T-helper 2 cell (primary cell): ENCODE measurements at places on chromosomes 16 and 17.

DNA sequence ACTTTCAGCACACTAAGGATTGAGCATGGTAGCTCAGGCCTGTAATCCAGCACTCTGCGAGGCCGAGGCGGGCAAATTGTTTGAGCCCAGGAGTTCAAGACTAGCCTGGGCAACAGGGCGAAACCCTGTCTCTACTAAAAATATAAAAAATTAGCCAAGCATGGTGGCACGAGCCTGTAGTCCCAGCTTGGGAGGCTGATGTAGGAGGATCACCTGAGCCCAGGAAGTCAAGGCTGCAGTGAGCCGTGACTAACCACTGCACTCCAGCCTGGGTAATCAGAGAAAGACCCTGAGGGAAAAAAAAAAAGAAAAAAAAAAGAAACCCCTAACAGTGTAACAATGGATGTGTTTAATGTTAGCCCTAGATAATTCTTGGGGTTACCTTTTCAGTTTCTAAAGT, 24.0 kb downstream of the PARN start:
- DNase-seq: no peak

DNA sequence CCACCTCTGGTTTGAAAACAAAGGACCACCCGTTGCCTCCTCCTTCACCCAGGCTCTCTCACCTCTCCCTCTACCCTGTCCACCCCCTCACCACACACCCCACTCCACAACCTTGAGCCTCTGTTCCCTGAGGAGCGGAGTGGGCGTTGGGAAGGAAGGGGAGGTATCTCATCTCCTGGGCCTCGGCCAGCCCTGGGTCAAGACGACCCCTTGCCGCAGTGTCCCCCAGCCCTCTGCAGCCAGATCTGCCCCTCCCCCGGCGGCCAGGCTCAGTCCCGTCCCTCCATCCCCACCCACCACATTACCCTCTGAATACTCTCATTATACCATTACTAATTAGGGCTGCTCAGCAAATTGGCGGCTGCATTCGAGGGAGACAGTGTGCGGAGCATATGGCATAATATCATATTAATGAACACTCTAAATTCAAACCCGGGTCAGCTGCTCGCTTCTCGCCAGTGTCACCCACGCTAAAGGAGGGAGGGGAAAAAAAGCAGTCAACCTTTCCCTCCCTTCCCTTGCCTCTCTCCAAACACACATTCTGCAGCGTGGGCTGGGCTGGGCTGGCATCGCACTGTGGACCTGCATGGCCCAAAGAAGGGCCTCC, 123.2 kb upstream of the LHX1 start:
- no peak for DNase-seq

DNA sequence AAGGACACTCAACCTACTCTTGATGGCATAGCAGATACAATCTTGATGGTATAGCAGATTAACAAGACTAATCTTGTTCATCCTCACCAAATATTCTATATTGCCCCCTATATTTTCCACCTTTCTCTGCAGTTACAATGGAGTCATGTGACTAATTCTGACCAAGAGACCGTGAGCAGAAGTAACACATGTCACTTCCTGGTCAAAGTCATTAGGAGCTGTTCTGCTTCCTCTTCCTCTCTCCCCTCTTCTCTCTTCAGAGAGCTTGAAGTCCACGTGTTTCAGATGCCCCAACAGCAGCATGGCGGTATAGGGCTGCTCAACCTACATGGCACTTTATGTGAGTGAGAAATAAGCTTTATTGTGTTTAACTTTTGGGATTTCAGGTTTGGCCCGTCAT, 55.3 kb upstream of the ERCC4 start:
- no peak for DNase-seq

DNA sequence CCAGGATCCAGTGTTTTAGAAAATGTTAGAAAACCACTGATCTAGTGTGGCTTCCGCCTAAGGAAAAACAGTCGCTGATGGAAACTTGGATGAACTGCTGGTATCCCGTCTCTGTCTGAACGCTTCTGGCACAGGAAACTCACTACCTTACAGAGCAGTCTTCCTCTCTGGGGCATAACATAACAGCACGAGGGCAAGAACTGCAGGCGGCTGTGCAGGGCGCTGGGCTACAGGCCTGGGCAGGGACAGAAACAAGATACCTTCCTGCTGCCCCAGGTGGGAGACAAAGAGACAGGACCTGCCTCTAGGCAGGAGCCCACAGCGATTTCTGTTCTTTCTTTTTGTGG, 10.5 kb downstream of the MXRA7 start:
- DNase-seq: no peak

GRCh38 chr17:29563816-29564215, 3.0 kb downstream of the ABHD15 start:
- no peak for DNase-seq

DNA sequence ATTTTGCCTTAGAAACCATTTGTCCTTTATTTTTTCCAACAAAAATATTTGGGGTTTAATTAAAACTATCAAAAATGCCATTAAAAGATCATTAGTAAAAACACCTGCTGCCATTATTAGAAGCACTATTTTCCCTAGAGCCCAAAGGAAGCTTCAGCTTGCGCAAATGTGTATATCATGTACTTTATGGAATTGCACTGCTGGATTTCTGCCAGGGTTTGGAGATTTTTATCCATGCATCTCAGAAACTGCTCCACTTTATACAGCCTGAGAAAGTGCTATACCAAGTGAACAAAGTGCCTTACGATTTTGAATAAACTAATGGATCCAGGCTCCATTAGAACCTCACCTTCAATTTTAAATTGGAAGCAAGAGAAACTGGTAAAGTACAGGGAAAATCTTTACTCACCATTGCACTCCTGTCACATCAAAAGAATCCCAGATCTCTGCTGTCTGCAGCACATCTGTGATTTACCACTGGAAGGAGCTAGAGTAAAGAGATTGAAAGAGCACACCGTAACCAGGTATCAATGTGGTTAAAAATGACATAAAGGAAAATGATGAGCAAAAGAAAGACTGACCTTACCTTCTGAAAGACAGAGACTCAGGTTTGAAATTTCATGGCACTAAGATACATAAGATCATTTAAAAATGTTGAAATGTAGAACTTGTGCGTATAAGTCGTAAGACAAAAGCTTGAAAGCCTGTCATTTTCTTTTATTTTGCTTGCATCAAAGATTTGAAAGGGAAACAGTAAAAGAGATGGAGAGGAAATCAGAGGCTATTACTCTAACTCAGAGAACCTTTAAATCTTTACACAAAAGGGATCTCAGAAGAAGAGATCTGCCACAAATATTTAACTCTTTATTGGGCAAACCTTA, 678.1 kb upstream of the GOT2 start:
- DNase-seq: no peak

GRCh38 chr17:46727572-46728348, 90.7 kb downstream of the WNT3 start:
- no peak for DNase-seq

- no peak for DNase-seq
Observed at GRCh38 chr16:28264656-28265055, 27.7 kb upstream of the SBK1 start.

DNA sequence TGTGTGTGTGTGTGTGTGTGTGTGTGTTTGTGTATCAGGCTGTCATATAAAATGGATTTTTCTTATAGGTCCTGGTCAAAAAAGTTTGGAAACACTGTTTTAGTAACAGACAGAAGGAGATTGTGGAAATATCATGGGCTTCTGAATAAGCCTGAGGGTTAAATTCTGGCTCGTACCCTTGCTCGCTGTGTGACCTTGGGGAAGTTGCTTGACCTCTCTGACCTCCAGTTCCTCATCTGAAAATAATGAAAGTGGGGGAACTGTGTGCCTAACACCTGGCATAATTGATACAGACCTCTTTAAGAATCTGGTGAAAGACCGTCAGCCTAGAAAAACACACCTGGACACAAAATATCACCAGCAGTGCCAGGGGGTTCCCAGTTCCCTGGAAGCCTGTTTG, 25.6 kb upstream of the PIK3R6 start:
- DNase-seq: no peak

- no peak for DNase-seq
Observed at GRCh38 chr16:75580-76501, 2.2 kb upstream of the MPG start.

GRCh38 chr17:31072186-31072585, 22.6 kb upstream of the NF1 start:
- no peak for DNase-seq

DNA sequence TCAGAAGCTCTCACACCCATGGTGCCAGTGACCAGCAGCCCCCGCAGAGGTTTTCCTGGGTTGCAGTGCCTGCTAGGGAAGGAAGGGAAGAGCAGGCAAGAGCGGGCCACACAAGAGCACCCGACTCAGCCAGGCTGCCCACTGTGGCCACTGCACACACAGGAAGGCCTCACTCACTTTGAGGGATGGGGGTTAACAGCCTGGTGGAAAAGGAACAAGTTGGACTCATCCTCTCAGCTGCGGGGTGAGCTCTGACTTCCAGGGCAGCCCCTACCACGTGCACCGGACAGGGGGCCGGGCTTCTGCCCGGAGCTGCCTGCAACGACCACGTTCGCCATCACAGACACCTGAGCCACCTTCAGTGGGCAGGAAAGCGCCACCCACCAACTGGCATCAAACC, 8.1 kb downstream of the P4HB start:
- DNase-seq: no peak

GRCh38 chr16:8130197-8130596, 460.1 kb downstream of the TMEM114 start:
- no peak for DNase-seq

- peak; percentile 20 for DNase-seq
Observed at GRCh38 chr17:28711723-28712031, at the start of gene PROCA1. Gene PROCA1 (minus strand): TSS chr17:28711888. CDS start chr17:28711660, 228 bp downstream.

DNA sequence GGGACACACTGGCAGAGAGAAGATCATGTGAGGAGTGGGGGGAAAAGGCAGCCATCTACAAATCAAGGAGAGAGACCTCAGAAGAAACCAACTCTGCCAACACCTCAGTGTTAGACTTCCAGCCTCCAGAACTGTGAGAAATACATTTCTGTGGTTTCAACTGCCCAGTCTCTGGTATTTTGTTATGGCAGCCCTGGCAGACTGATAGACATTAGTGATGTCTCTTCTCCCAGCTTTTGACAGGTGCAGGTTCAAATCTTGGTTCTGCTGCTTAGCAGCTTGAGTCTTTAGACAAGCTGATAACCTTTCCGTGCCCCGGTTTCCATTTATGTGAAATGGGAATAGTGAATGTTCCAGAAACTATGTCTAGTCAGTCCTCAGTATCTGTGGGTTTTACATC, 199.5 kb downstream of the SNX29 start:
- DNase-seq: no peak

- no peak for DNase-seq
Observed at GRCh38 chr16:11190588-11191560, 65.1 kb downstream of the SOCS1 start.

DNA sequence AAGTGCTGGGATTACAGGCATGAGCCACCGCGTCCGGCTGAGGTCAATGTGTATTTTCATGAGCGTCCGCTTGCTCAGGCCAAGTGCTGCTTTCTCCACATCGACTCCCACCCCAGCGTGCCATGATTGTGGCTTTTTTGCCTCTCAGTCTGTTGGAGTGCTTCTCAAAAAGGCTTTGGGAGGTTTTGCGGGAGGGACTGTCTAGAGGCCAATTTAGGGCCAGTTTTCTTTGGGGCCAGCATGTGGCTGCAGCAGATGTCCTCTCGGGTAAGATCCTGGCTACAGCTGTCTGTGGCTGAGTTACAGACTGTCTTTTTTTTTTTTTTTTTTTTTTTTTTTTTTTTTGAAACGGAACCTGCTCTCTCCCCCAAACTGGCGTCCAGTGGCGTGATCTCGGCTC, 6.5 kb downstream of the C16orf90 start:
- DNase-seq: no peak

- no peak for DNase-seq
Observed at GRCh38 chr16:82241469-82242052, 71.5 kb upstream of the MPHOSPH6 start.

DNA sequence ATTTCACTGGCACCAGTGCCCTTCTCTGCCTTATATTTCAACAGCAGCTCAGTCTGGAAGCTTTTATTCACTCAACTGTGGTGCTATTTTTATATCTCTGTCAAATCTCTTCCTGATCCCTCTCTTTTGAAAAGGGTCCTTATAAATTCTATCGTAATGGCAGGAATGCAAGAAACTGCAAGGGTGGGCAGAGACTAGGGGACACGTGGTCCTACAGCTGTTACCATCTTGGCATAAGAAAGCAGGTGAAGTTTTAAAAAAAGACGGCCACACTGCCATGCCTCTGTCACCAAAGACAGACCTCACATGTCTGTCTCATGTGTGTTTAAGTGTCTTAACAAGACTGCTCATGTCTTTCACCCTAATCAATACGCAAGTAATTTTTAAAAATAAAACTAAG, 368.4 kb upstream of the CDH11 start:
- DNase-seq: no peak

- DNase-seq: no peak
Observed at GRCh38 chr16:81583893-81584631, 139.5 kb downstream of the CMIP start.

DNA sequence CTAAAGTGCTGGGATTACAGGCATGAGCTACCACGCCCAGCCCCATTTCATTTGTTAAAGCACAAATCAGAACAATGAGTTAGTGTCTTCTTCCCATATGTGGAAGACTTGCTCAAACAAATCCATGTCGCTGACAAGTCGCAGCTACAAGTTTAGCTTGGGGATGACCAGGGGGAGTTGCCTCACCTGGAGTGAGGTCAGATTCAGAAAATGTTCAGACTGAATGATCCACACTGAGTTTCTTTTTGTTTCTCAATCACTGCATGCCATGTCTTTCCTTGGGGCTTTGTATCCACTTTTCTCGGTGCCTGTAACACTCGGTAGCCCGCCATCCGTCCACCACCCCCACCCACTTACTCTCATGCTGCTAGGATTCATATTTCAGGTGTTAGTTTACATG, 437.3 kb upstream of the DYNLRB2 start:
- DNase-seq: no peak

DNA sequence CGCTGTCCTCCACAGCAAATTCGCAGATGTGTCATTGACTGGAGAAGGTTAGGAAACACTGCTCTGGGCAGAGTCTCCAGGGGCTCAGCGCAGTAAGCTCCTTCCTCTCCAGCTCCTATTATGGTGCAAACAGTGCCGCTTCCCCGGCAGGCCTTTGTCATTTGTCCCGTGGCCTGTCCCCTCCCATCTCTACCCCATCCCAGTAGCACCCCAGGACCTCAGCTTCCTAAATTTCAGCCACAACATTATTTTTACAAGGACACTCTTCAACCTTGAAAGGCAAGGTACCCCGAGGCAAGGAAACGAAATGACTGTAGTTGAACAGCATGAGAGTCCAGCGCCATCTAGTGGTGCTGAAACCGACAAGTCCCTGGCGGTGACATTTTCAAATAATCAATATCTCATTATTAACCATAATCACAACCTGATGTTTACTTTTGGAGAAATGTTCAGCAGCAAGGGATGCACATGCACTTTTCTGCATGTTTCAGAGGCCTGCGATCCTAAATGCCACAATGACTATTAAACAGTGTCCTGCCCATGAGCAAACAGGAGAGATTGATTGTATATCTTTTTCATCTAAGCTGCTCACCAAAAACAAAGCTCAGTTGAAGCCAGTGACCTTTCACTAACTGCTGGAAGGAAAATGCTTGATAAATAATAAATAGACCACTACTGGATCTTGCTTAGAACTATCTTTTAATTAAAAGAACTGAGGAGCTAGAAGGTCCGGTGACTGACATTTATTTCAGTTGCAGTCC, 16.5 kb downstream of the MRPS23 start:
- peak; percentile 51 for DNase-seq

GRCh38 chr17:80619535-80620235, 75.0 kb downstream of the RPTOR start:
- no peak for DNase-seq

- no peak for DNase-seq
Observed at GRCh38 chr16:17574256-17574655, 103.5 kb upstream of the XYLT1 start.

- DNase-seq: no peak
Observed at GRCh38 chr17:62998166-62998565, 32.1 kb downstream of the TANC2 start.

- no peak for DNase-seq
Observed at GRCh38 chr17:80805032-80805751, 186.4 kb upstream of the CHMP6 start.
